ENCODE measurements at places on chromosomes 3 and 15.

DNA sequence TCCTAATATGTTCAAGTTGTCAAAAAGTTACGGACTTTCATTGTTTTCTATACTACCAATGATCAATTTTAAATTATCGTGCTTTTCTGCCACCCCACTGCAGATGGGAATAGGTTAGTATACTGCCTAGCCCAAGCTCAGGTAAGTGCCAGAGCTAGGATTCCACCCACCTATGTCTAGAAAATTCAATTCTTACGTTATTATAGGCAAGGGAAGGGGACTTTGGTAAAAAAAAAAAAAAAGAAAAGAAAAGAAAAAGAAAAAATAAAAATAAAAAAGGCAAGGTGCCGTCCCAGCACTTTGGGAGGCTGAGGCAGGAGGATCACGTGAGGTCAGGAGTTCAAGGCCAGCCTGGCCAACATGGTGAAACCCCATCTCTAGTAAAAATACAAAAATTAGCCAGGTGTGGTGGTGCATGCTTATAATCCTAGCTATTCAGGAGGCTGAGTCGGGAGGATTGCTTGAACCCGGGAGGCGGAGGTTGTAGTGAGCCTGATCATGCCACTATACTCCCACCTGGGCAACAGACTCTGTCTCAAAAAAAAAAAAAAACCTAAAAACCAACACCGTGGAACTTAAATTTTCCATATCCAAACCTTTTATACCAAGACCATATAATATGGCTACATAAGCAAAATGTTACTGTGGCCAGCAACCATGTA, 1.3 kb downstream of the RPL22L1 start:
- DNase-seq, result no peak

GRCh38 chr3:170419557-170420087, 954 bp downstream of the CLDN11 start:
- no peak for DNase-seq

GRCh38 chr3:71505767-71506350, 77.7 kb downstream of the FOXP1 start:
- no peak for DNase-seq

DNA sequence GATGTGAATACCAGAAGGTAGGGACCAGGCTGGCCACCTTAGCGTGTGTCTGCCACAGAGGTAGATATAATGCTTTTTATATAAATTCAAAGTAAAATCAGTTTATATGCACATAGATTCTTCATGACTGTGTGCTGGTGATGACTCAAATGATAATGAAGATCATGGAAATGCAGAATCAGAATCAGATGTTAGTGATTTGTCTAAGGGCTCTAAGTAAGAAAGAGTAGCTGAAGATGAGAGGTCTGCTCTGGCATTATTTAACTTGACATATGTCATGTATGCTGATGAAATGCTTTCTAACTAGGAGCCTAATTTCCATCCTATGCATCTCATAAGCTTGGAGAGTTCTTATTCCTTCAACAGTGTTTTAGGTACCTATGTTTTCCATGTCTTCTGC, 50.3 kb upstream of the DPH6 start:
- no peak for DNase-seq

GRCh38 chr3:27319304-27319703, 49.9 kb downstream of the NEK10 start:
- no peak for DNase-seq

GRCh38 chr3:187741403-187742350, 3.6 kb downstream of the BCL6 start:
- DNase-seq, result peak; percentile 75

DNA sequence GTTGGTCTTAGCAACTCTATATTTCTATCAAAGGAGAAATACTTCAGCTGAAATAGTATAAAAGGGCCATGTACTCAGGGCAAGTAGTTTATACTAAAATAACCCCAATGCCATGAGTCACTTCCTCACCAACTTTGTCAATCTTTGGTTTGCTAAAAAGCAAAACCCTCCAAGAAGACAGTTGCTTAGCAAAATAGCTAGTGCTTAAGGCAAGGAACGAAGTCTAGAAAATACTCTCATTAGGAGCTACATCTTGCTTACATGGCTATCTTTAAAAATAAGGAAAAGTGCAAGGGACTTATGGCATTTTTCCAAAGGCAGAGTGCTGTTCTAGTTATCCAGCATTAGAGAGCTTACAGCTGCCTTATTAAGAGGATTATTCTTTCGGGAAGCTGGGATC, 28.4 kb downstream of the P3H2 start:
- DNase-seq, result no peak

- no peak for DNase-seq
Measured at GRCh38 chr15:71248386-71248785, 133.1 kb downstream of the THSD4 start.

- DNase-seq, result no peak
Measured at GRCh38 chr3:50584391-50584790, 15.1 kb downstream of the HEMK1 start.

GRCh38 chr15:31974855-31975829, 55.2 kb upstream of the CHRNA7 start:
- DNase-seq, result no peak

- DNase-seq, result no peak
Measured at GRCh38 chr3:179196098-179196497, 47.9 kb downstream of the PIK3CA start.

- no peak for DNase-seq
Measured at GRCh38 chr15:98599909-98600691, 48.2 kb upstream of the IGF1R start.

GRCh38 chr15:78170848-78171773, 21.9 kb downstream of the IDH3A start:
- DNase-seq, result no peak

DNA sequence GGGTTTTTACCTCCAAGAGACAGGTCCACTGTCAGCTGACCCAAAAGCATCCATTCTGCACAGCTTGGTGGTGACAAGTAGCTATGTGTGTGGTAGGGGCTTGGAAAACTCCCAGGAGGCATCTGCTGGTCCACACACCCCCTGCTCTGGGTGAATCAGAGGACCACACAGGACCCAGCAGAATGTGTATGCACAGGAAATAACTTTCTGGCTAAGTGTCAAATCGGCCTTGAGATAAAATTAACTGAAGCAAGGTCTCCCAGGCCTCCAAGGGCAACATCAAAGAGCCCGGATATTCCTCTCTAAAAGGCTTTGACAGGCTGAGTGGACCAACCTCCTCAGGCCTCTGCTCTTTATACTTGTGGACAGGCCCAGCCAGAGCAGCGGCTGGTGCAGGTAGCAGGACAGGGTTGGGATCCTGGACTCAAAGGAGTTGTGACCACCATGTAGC, 66.5 kb downstream of the CTNNB1 start:
- no peak for DNase-seq

- DNase-seq, result no peak
Measured at GRCh38 chr15:59839906-59840305, 150.8 kb upstream of the BNIP2 start.

DNA sequence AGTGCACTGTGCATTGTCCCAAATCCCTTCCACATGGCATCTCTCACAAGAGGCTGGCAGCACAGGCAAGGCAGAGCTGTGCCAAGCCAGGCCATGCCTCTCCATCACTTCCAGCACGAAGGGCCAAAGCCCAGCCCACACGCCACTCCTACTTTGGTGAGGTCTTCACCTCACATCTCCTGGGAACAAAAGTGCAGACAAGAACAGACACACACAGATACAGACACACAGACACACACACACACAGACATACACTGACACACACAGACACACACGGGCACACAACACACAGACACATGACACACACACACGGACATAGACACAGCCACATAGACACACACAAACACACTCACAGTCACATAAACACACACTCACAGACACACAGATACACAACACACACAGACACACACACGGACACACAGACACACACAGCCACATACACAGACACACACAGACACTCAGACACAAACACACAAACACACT, 233.3 kb downstream of the UACA start:
- peak; percentile 29 for DNase-seq

DNA sequence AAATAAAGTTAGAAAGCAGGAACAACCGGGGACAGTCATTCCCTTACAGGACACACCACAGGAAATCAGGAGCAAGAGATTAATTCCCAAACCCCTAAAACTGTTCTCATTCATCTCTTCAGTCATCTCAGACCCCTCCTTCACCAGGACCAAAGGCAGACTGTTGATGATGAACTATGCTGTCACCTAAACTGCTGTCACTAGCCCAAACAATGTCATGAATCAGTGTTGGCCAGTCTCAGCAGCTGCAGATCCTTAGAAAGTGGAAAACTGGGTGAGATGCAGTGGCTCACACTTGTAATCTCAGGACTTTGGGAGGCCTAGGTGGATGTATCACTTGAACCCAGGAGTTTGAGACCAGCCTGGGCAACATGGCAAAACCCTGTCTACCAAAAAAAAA, 909.6 kb downstream of the ROBO1 start:
- DNase-seq, result no peak

DNA sequence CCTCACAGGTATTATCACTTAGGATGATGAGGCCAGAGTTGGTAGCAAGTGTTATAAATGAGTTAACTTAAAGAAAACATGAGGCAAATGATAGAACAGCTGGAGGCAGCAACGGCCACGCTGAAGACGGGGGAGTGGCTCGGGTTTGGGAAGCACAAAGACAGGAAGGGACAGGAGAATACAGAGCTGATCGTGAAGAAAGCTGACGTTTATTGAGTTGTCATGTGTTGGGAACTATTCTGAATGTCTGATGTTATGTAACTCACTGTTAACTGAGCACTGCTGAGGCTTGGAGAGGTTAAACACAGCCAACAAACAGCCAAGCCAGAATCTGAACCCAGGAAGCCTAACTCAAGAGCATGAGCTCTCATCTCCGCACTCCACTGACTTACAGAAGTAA, 42.3 kb downstream of the FGD5 start:
- DNase-seq, result no peak

DNA sequence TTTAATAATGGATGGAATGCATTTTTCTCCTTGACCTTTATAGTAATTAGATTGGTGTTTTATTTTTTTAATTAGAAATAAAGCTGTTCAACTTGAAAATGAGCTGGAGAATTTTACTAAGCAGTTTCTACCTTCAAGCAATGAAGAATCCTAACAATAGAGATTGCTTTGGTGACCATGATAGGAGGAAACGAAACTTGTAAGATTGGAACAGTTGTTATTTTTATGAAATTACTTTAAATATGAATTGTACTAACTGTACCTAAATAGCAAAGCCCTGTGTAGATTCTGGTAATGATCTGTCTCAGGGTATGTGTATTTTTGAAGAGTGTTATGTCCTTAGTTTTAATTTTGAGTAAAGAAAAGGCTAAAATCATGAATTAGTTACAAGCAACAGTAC, 44.4 kb downstream of the MFN1 start:
- DNase-seq, result no peak

GRCh38 chr3:5181469-5182141, 5.9 kb upstream of the EDEM1 start:
- DNase-seq, result no peak

DNA sequence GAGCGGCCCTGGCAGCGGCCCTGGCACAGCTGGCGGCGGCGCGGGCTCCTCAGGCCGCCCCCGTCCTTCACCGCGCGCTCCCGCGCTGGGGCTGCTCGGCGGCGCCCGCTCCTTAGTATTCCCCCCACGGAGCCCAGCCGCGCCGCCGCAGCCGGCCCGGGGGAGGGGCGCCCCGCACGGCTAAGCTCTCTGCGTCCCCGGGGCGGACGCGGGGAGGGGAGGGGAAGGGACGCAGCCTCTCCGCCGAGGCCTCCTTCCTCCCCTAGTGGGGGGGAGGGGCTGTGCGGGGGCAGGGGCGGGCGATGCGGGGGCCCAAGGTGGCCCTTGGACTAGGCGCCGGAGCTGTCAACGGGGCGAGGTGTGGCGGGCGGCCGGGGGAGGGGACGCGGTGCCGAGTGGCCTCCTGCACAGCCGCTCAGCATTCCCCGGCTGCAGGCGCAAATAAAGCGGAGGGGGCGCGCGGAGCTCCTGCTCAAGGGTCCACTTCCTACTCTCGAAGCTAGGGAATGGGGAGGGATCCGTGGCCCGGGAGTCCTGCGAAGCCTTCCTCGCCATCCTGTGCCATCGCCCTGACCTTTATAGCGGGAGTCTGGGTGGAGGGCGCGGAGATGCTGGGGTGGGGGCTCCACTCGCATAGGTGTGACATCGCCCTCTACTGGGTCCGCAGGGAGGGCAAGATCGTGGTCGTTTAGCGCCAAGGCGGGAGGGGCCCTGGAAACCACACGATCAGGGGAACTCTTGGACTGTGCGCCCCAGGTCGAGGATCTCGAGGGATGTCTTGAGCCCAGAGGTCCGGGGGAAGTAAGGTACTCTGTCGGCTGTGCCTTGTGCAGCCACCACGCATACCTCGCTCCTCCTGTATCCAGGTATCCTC, 22.2 kb downstream of the EPHB3 start:
- DNase-seq, result peak; percentile 71

- DNase-seq, result no peak
Measured at GRCh38 chr3:54376939-54377578, 254.7 kb downstream of the CACNA2D3 start.

DNA sequence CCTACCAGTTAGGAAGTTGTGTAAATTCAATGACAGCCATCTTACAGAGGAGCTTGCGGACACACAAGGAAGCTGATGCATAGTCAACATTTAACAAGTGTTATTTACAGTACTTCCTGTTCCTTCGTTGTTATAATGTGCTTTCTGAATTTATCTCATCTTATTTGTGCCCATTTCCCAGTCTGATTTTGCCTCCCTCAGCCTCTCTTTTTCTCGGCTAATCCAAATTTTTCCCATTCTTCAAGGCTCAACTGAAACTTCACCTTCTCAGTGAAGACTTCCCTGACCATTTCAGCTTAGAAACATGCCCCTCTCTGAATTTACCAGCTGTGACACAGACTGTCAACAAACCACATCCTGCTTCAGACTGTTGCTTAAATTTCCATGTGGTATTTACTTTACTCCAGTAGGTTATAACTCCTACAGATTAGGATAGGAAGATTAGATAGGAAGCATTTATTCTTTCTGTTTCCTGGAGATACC, 55.7 kb upstream of the CP start:
- DNase-seq, result no peak

GRCh38 chr3:191008074-191008473, 145.6 kb upstream of the GMNC start:
- no peak for DNase-seq

DNA sequence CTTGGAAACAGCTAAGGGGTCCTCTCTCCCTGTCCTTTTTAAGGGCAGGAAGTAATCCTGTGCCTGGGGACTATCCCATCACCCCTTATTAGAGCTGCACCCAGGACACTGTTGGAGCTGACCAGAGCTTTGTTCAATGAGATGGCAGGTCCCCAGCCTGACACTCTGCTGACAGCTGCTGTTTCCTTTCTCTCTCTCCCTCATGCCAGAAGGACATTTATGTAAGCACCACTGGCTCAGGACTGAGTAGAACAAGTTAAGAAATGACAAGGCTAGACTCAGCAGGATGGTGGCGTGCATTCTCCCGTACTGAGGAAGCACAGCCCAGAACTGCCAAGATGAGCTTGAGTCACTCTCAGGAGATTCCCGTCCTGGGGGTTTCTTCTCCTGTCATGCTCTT, 17.3 kb downstream of the GJD2 start:
- DNase-seq, result no peak

GRCh38 chr15:95266451-95267061, 1035.2 kb downstream of the MCTP2 start:
- DNase-seq, result no peak

GRCh38 chr3:143896486-143896885, 48.2 kb upstream of the SLC9A9 start:
- no peak for DNase-seq

Measured in left ventricle myocardium inferior (tissue), 1 donor.